ENCODE measurements at places on chromosomes 4 and X.

GRCh38 chrX:40468033-40468846, 112.5 kb upstream of the ATP6AP2 start:
- DNase-seq: peak; percentile 50

DNA sequence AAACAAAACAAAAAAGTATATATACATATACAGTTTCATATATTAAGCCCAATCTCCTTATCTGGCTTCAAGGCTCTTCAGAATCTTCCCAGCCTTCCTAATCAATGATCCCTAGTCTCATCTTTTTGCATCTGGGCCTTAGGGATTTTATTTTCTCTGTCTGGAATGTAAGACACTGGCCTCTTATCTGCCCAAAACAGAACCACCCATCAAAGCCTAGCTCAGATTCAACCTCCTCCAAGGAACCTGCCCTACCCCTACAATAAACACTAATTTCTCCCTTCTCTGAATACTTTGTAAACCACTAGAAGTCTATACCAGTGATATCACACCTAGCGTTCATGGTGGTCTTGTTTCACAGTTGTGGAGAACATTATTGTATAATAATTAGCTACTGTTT, 23.2 kb upstream of the GAB1 start:
- DNase-seq: no peak

DNA sequence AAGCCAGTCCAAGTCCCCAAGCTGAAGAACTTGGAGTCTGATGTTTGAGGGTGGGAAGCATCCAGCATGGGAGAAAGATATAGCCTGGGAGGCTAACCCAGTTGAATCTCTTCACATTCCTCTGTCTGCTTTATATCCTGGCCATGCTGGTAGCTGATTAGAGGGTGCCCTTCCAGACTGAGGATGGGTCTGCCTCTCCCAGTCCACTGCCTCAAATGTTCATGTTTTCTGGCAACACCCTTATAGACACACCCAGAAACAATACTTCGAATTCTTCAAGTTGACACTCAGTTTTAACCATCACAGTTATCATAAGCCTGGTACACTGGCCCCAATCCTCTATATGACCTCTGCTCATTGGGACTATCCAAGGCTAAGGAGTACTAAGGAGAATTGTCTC, 124.1 kb upstream of the WDR1 start:
- peak; percentile 44 for DNase-seq

GRCh38 chr4:23888421-23889319, 1.2 kb downstream of the PPARGC1A start:
- no peak for DNase-seq

GRCh38 chrX:8288590-8288989, 117.5 kb upstream of the VCX2 start:
- DNase-seq: peak; percentile 2

DNA sequence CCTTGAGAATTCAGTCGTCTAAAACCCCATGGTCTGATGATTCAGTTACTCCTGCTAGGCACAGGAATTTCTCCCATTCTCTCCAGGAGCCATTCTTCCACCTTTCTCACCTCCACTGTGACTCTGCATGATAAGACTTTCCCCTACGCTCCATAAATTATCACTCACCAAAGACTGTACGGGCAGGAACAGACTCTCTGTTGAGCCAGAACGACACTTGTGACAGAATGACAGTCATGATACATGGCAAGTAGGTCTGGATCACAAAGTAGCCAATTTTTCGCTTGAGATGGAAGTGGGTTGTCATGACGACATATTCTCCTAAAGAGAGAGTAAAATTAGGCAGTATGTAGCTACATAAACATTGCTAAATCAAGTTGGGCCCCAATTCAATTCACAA, 59.1 kb upstream of the MAGEA10 start:
- DNase-seq: no peak

- DNase-seq: no peak
Observed at GRCh38 chrX:10089378-10089795, 67.4 kb upstream of the CLCN4 start.

- DNase-seq: peak; percentile 27
Observed at GRCh38 chr4:153294631-153295030, 49.9 kb upstream of the MND1 start.

GRCh38 chrX:34578237-34578636, 78.8 kb downstream of the TMEM47 start:
- DNase-seq: no peak

GRCh38 chrX:39856472-39857121, 241.2 kb downstream of the BCOR start:
- no peak for DNase-seq

DNA sequence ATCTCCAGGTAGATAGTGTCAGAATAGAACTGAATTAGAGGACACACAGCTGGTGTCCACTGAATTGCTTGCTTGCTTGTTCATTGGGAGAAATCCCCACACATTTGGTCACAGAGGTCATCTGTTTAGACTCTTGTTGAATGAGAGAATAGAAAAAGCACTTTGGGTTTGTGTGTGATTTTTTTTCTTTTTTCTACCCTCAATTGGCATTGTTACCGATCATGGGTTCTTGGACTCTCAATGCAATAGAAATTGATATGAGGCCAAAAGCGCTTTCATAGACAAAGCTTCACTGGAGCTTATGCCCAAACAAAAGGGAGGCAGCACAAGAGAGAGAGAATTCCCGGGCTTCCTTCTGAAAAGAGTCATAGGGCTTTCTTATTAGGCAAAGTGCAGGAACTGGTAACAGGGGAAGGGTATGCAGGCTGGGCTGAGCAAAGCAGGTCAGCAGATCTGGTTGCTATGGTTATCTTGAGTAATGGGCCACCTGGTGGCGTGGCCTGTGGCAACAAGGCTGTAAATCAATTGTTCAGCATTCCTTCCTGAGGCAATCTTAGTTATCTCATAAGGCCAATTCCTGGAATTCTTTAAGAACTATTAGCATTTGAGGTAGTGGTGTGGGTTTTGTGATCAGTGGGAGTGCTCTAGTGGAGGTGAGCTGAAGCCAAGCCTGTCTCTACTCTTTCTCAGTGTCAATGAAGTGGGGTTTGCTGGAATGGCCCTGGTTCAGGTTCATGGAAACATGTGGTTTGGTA, 5.3 kb upstream of the GPR82 start:
- peak; percentile 89 for DNase-seq

DNA sequence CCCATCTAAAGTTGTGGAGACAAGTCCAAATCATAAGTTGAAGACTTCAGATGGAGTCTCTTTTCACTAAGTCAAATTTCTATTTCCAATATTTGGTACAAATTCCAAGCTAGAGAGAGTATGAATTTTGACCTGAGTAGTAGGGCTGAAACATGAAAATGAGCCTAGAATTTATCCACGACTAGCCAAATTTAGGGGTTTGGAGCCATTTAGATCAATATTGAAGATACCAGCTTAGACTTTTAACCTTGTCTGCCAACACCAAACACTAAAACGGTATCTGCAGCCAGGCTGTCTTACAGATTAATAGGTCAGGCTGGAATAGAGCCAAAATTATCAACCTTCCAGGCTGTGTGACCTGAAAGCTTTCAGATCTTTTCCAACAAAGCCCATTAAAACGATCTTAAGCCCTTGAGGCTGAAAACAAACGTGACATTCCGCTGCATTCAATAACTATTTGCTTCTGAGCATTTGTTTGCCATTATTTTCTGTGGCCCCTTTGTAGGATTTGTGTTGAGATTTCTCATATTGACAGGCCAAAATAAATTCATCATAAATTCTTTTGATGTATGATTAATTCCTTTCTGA, 268.7 kb upstream of the DKK2 start:
- DNase-seq: no peak

DNA sequence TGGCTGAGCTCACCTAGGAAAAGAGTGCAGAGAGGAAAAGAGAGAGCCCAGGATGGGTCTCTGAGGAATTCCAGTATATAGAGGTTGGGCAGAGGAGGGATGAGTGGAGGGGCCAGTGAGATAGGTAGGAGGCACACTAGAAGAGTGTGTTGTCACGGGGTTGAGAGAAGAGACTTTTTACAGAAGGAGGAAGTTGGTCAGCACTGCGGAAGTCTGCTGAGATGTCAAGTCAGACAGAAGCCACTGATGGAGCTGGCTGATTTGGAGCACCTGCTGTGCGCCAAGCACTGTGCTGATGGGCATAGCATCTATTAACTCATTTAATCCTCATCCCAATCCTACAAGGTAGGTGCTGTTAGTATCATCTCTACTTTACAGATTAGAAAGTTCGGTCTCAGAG, 60.4 kb downstream of the EFNB1 start:
- DNase-seq: no peak

DNA sequence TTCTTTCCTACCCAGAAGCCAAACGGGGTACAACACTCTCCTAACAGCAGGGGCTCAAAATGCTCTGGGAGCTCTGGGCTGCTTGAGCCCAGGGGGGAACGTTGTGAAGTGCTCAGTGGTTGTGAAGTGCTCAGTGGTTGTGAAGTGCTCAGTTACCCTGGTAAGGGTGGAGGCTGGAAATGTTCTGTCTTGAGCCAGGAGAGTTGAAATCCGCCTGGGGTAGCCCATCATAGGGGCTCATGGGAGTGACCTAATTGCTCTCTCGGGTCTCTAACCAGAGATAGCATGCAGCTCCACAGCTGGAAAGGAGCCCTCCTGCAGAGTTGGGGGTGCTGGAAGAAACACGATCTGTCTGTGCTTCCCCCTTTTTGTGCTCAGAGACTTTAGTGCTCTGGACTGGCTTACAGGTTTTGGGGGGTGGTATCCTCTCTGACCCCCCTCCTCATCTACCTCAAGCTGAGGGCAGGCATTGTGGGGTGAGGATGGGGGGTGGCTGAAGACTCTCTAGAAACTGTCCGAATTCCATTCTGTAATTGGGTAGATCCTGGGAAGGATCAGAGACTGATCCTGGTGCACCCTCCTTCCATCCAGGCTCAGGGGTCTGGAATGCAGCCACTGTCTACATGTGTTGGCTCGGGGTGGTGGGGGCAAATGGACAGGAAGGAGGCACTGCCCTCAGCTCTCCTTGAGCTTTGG, 2.7 kb downstream of the EFNB1 start:
- DNase-seq: no peak

Data from trophoblast cell (in vitro differentiated cells and primary cell).